Stimulated activated CD4-positive, alpha-beta T cell treated with anti-CD3 and anti-CD28 coated beads, Interleukin-12 subunit alpha, Interleukin-12 subunit beta, amount 100 ng/mL, for 48 hours (primary cell): ENCODE measurements at places on chromosomes 5 and 9.

DNA sequence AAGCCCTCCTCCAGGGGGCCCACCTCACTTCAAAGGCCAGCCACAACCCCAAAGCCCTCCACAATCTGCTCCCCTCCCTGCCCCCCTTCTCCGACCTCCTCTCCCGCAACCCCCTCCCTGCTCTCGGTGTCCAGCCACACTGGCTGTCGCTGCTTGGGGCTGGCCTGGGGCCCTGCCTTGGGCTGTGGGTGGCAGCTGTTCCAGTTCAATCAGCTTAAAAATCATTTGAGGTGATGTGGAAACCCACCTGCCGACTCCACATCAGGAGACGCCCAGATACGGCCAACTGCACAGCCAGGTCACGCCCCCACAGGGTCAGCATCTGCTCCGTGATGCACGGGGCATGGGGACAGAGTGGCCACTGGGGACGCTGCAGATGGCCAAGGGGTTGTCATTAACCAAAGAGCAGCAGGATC is 107.0 kb upstream of the MVB12B start:
- DNase-seq = no peak

GRCh38 chr5:116557669-116558271 is 16.9 kb downstream of the SEMA6A start:
- no peak for DNase-seq

GRCh38 chr5:154756009-154756867 is 1.1 kb downstream of the LARP1 start:
- peak; percentile 30 for DNase-seq

DNA sequence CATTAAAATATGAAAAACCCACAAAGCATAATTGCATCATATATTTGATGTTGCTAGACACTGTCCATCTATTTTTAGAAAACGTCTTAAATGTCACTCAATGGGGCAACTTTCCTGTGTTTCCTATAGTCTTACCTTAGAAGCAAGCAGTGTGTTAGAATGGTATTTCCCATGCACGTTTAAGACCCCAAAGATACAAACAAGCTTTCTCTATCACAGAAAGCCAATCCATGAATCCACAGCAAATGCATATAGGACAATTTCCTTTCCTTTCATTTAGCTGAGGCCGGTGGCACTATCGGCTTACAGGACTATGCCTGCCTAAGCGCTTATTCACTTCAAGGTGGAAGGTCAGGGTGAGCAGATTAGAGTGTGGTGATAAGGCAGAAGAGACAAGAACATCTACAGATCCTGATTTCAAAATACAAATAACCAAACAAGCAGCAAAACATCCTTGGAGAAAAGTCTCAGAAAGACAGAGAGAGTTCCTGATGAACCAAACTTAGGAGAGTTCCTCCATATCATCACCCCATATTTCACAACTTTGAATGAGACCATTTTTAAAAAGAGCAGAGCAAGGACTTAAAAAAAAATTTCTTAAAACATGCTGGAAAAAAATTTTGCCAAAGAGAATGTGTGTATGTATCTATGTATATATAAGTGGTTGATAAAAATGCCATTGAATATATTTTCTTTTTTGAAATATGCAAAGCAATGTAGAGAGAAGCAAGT is 57.2 kb downstream of the MEF2C start:
- DNase-seq = no peak

DNA sequence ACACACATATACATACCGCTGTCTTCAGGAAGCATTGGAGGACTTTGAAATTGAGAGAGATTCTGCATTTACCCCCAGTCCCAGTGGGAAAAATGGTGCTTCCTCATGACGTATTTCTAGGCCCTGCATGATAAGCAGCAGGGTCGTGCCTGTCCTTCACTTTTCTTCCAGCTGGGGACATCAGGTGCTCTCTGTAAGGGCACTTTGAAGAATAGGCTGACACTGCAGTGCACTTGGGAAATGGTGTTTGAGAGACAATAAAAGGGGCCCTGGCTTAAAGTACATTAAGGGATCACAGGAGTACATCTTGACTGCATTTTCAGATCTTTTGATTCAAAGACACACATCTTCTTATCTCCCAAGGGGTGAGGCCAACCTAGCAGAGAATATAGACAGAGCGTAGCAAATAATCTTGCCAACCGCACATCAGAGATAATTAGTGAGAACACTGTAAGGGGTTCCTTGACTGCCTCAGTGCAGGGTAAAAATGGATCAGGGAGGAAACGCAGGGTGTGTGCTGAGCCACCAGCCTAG is 437.9 kb downstream of the CSNK1G3 start:
- no peak for DNase-seq

DNA sequence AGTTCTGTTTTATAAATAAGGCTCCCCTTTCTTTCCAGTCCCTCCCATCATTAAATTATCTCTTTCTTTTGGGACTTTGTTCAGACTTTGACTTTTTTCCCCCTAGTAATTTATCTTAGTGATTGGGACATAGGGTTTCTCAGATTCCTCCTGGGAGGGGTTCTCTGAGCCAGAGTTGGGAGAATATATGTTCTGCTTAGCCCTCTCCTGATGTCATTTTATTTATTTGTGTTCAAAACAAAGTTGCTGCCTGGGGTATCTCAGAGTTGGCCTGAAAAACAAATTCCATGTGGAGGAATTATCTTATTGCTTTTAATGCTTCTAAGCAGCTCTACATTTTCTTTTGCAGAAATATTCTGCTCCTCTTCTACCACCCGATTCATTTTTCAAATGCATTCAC is 211.0 kb downstream of the PCSK5 start:
- DNase-seq = no peak

- DNase-seq = no peak
Measured at GRCh38 chr9:110192531-110193261, 15.3 kb downstream of the C9orf152 start.

GRCh38 chr9:20728493-20729220 is 44.6 kb downstream of the FOCAD start:
- no peak for DNase-seq

DNA sequence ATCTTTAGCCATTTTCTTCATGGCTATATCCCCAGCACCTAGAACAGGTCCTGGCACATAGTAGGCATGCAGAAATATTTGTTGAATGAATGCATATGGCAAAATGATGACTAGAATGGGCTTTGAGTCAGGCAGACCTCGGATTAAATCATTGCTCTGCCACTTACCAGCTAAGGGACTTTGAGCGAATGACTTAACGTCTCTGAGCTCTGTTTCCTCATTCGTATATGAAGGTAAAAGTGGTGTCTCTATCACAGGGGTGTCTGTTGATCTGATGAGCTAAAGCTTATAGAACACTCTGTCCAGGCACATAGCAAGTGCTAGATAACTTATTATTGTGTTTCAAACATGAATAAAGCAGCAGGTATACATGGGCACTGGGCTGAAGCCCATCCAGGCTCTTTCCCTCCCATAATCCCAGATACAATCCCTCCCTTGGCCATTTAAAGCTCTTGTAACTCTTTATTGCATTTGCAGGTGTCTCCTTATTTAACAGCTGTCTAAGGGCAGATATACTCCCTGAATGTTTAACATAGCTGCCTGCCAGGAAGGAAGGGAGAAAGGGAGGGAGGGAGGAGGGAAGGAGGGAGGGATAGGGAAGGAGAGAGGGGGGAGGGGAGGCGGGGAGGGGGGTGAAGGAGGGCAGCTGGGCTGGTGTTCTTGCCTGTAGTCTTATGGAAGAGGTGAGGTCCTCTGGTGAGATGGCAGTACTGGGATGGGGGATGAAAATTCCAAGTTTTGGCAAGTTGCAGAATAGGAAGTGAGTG is 23.2 kb upstream of the STXBP1 start:
- DNase-seq = no peak

GRCh38 chr5:4700069-4700468 is 440.1 kb upstream of the ADAMTS16 start:
- no peak for DNase-seq

- no peak for DNase-seq
Measured at GRCh38 chr9:122106576-122106975, 13.5 kb upstream of the TTLL11 start.

DNA sequence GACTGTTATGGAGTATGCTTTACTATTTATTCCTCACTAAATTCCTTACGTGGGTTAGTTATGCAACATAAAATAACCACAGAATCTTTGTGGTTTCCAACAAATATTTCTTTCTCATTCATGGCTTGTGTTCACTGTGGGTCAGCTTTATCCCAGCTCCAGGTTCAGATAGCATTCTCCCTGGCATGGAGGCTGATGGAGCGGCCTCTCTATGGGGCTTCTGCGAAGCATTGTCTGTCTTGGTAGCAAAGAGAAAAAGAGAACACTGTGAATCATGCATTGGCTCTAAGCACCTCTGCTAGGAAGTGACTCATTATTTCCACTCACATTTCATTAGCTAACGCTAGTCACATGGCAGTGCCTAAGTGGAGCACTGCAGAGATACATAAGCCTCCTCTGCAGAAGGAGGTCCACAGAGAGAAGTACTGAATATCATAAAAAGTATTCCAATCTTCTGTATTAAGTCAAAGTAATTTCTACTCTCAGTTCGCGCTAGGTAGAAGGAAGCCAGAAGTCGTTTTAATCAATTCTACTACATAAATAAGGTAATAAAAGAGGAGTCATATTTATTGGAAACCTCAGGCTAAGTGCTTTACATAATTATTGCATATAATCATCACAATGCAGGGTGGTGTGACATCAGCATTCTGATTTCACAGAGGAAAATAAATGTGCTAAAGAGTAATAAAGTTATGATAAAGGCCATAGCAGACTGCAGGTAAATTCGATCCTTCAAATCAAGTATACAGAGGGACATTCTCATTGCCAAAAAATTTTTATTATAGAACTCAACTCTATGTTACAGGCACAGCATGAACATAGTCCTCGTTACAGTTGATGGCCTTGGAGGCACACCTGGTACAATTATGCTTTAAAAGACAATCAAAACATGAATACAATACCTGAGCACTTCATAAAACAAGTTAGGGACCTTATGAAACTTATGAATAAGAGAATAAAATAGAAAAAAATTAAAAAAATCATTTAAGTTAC is 531.1 kb downstream of the CETN3 start:
- no peak for DNase-seq

GRCh38 chr5:84298628-84299027 is 86.1 kb downstream of the EDIL3 start:
- DNase-seq = no peak

DNA sequence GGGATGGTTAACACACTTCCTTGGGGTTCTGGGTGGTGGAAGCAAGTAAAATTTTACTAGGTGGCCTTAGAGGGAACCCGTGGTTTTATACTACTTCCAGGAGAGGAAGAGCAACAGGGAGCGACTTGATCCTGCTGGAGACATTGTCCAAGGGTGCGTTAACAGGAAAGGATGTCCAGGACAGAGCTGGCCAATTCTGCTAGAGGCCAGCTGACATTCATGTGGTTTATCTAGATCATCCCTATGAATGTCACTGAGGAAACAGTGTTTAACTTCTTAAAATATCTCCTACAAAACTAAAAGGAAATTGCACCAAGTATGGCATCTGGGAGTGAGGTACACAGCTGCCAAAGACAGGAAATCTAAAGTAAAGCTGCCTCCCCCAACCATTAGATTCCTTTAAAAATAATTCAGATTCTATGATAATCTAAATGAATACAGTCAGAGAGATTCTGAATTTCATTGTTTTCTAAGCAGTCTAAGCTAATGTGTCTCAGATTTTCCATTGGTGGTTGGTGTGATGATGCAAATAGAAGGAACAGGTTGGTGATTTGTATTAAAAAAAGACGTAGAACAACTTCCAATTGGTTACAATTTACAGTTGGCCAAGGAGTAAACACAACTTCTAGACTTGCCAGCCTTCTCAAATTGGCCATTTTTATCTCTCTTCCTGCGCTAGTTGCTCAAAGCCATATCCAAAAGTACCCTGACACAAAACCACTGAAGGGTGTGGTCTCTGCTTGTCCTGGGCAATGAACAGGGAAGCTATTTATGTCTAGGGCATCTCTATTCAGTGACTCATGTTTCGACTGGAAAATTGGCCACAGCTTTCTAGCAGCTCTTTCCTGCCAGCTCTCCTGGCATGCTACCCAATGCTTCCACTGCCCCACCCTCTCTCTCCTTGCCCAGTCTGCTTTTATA is 574.7 kb upstream of the MEF2C start:
- no peak for DNase-seq

DNA sequence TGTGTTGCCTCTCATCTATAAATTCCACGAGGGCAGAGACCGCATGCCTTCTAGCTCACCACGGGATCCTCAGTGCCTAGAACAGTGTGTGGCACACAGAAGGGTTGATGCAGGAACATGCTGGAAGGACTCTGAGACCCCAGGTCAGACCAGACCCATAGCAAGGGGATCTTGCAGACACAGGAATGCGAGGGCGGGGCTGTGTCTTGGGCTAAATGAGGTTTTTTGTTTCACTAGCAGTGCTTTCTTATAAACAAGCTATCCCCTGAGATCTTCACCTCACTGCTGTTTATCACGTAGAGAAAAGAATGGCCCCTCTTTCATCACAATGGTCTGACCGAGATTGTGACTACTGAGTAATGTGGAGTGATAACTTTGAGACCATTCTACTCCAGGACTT is 122.4 kb downstream of the IRX2 start:
- DNase-seq = no peak

DNA sequence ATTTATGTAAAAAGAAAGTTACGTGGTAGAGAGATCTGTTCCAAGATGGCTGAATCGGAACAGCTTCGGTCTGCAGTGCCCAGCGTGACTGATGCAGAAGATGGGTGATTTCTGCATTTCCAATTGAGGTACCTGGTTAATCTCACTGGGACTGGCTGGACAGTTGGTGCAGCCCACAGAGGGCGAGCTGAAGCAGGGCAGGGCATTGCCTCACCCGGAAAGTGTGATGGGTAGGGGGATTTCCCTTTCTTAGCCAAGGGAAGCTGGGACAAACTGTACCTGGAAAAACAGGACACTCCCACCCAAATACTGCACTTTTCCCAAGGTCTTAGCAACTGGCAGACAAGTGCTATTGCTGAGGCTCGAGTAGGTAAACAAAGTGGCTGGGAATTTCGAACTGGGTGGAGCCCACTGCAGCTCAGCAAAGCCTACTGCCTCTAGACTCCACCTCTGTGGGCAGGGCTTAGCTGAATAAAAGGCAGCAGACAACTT is 13.1 kb upstream of the HSD17B4 start:
- DNase-seq = no peak

DNA sequence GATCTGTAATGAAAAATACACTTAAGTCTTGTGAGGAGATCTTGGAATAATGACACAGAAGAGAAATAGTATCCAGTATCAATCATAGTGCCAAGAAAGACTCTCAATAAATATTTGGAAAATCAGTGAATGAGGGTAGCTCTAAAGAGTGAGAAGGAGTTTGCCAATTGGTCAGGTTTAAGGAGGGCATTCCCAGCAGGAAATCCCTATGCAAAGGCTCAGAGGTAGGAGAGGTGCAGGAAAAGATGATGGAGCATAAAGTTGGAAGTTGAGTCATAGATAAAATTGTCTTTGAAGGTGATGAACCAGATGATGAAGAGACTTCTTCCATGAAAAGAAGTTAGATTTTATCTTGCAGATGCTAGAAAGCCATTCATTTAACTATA is 27.8 kb downstream of the TNPO1 start:
- no peak for DNase-seq

DNA sequence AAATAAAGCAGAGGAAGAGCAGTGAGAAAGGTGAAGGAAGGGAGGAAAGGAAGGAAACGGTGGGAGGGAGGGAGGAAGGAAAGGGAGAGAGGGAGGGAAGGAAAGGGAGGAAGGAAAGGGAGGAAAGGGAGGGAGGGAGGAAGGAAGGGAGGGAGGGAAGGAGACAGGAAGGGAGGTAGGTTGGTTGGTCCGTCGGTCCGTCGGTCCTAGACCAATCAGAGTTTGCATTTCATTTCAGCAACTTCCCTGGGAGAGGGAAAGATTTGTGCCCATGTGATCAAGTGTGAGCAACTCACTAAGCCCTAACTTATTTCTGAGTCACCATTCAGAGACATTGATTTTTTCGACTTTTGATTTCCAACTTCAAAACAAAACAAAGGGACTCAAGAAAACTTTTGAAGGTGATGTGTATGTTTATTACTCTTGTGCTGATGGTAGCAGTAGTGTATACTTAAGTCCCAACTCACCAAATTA is 18.8 kb downstream of the NANS start:
- no peak for DNase-seq
